Aorta (tissue), 5 donors: ENCODE measurements at places on chromosomes 2 and 18. TPM values are rescaled to one million over a fixed set of nuclear protein-coding genes. Genes with fewer than 3 reads are reported as not detected.

MAP4K4 gene
- total RNA-seq: 85.4 TPM

ELOA2 gene
- not detected for total RNA-seq

NEU2 gene
- not detected for total RNA-seq

HOXD1 gene
- total RNA-seq: 2.2 TPM

LDLRAD4 gene
- total RNA-seq: 61.9 TPM

NMUR1 gene
- total RNA-seq: 0.36 TPM

COX5B gene
- total RNA-seq: 130 TPM

TMEM178A gene
- 5.0 TPM for total RNA-seq

IRS1 gene
- total RNA-seq: 16.6 TPM

CRYGD gene
- not detected for total RNA-seq

SP140L gene
- 13.9 TPM for total RNA-seq

TBR1 gene
- total RNA-seq: not detected

SANBR gene
- 17.7 TPM for total RNA-seq

CTLA4 gene
- 1.8 TPM for total RNA-seq

TMEM169 gene
- total RNA-seq: 0.32 TPM

SPATA3 gene
- not detected for total RNA-seq

BCL11A gene
- 2.0 TPM for total RNA-seq

B3GNT2 gene
- 26.0 TPM for total RNA-seq

CAPN10 gene
- 23.7 TPM for total RNA-seq

GNLY gene
- total RNA-seq: 8.0 TPM

KIF5C gene
- 2.3 TPM for total RNA-seq

SERPINB13 gene
- total RNA-seq: not detected

PTGR3 gene
- total RNA-seq: 16.9 TPM

RHBDD1 gene
- 35.6 TPM for total RNA-seq

ABCB11 gene
- total RNA-seq: not detected

KLHL41 gene
- 0.81 TPM for total RNA-seq

SNORC gene
- total RNA-seq: 2.5 TPM

ITPRID2 gene
- 145 TPM for total RNA-seq

VWC2L gene
- total RNA-seq: not detected

C2orf66 gene
- 0.19 TPM for total RNA-seq

KIAA2012 gene
- total RNA-seq: not detected

SLC35F6 gene
- 33.2 TPM for total RNA-seq

NIFK gene
- total RNA-seq: 33.8 TPM

ADAM23 gene
- 11.1 TPM for total RNA-seq

C2orf15 gene
- total RNA-seq: not detected

RMC1 gene
- total RNA-seq: 22.7 TPM

POLR1A gene
- 28.2 TPM for total RNA-seq

ADRA2B gene
- total RNA-seq: 0.81 TPM

DIPK1C gene
- total RNA-seq: not detected

COLEC12 gene
- total RNA-seq: 15.9 TPM

LIMS4 gene
- 16.0 TPM for total RNA-seq

SLC19A3 gene
- 2.8 TPM for total RNA-seq

ARHGAP25 gene
- 6.8 TPM for total RNA-seq

MARCO gene
- 22.2 TPM for total RNA-seq

PAX8 gene
- total RNA-seq: 0.87 TPM

CRYGC gene
- total RNA-seq: not detected

UGT1A10 gene
- not detected for total RNA-seq

NEU4 gene
- total RNA-seq: not detected

SCN9A gene
- total RNA-seq: 15.2 TPM

PAX3 gene
- 0.60 TPM for total RNA-seq
